ENCODE measurements at places on chromosomes 11 and 22.

DNA sequence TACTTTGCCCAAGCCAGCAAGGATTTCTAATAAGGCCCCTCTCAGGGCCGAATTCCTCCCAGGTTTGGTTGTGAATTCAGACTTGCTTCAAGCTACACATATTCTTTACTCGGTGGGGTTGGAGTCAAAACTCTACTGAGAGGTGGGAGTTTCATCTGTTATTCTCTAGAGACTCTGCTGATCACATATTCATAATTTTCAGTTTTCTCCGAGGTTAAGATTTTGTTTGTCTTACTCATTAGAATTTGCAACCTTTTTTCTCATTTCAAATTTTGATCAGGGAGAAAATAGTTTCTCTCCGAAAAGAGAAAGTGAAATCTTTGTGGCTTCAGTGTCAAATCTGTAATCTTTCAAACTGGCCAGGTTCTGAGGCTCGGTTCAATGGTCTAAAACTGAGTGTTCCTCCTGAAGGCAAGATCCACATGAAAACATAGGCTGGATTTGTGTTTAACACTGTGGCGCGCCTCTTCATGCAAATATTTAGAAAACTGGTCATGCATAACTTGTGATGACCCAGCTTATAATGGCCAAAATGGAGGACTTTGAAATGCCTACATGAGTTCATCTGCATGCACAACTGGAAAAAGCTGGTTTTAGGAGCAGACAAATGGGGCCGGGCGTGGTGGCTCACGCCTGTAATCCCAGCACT, 21.5 kb upstream of the GSTP1 start:
- DNase-seq, result no peak

DNA sequence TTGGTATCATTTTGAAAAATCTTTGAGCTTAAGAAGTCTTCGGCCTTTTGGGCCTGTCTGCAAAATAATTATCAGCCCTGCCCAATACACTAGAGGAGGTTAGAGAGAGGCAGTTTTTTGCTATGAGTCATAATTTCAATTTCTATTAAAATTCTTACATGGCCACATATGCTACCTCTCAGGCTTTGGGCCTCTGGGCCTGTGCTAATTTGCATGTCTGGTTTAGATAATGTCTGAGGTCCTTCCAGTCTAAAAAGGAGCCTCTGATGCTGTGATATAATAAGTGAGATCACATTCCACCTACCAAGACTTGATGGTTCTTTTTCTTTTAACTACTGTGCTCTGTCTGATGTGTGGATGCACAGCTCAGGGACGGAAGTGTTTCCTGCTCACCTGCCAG, 70.8 kb downstream of the KCNJ1 start:
- DNase-seq, result no peak

- DNase-seq, result no peak
Observed at GRCh38 chr11:113697756-113698407, 8.2 kb downstream of the TMPRSS5 start.

DNA sequence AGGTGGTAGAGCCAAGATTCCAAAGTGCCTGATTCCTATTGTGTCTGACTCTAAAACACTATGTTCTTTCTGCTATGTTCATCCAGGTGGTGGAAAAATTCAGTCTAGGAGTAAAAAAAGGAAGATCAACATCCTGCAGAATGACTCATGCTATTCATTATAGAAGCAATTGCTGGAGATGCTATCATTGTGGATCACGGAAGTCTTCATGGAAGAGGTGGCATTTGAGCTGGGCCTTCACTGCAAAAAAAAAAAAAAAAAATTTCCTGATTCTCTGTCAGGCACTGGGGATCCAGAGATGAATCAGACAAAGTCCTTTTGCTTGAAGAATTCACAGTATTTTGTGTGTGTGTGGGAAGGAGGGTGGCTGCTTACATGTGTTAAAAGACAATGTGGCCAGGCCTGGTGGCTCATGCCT, 1.4 kb upstream of the UVRAG start:
- DNase-seq, result no peak

- DNase-seq, result no peak
Observed at GRCh38 chr11:35598254-35599125, 19.8 kb upstream of the FJX1 start.

DNA sequence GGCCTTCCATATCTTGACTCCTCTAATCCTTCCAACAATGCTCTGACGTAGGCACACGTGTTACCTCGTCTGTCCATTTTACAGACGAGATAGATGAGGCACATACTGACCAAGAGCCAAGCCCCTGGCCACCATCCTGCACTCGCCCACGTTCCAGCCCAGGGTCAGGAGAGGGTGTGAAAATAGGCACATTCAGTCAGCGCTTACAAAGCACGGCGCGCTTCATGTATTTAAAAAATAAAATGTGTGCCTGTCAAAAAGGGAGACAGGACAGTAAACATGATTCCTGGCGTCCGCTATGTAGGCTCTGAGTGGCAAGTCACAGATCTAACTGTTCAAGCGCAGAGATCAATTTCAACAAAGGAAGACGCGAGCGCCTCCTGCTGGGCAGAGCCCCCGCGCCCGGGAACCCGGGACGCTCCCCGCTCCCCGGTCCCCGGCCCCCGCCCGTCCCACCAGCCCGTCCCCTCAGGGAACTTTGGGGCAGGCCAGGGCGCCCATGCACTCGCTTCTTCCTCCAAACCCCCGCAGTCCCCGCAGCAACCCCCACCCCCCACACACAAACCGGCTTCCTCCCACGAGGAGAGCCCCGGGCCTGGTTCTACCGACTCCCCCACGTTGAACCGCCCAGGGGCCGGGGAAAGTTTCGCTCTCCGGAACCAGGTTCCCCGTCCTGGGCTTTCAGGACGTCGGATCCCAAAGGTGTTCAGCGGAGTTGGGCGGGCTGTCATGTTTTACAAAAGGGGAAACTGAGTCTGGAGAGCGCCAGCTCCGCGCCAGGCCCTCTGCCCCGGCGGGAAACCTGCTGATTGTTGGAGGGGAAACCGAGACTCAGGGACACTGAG, 10.4 kb upstream of the C1QTNF6 start:
- peak; percentile 91 for DNase-seq

- peak; percentile 91 for DNase-seq
Observed at GRCh38 chr22:39343259-39344045, 6.3 kb upstream of the SYNGR1 start.

- DNase-seq, result no peak
Observed at GRCh38 chr22:48389916-48390315, 1437.8 kb downstream of the BRD1 start.

DNA sequence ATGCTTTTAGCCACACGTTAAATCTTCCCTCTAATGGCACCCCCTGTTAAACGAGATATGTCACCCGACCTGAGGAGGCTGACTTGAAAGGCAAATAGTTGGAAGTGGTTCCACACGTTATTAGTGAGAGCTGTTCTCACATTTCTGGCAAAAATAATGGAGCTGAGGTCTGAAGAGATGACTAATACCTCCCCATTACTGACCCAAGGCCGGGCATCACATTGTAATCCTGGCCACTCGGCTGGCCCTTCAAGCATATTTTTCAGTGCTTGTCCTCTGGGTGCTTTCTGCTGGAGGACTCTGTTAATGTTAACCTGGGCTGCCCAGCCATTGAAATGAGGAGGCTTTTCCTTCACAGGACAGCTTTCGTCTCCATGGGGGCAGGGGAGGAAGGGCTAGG, 260.0 kb upstream of the CADM1 start:
- no peak for DNase-seq

- DNase-seq, result peak; percentile 67
Observed at GRCh38 chr11:104152941-104153505, 10.9 kb downstream of the PDGFD start.

DNA sequence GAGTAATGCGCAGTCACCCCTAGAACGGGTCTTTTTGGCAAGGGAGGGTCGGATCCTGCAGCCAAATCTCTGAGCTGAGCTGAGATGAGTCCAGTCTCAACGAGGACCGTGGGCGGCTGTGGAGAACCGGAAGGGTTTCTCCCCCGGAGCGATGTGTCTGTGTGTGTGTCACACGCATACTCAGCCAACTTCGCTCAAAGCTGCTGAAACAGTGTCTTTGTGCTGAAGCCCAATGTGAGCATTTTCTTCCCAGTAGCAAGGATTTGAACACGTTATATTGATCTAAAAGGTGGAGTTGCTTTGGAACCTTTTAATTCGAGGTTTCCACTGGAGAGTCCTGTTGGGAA, 1.4 kb upstream of the CELSR1 start:
- DNase-seq, result no peak

GRCh38 chr11:59247531-59248227, 35.0 kb upstream of the MPEG1 start:
- peak; percentile 71 for DNase-seq

GRCh38 chr11:44261800-44262591, 47.9 kb downstream of the ALX4 start:
- DNase-seq, result no peak
